ENCODE measurements at places on chromosomes 3 and 15.

DNA sequence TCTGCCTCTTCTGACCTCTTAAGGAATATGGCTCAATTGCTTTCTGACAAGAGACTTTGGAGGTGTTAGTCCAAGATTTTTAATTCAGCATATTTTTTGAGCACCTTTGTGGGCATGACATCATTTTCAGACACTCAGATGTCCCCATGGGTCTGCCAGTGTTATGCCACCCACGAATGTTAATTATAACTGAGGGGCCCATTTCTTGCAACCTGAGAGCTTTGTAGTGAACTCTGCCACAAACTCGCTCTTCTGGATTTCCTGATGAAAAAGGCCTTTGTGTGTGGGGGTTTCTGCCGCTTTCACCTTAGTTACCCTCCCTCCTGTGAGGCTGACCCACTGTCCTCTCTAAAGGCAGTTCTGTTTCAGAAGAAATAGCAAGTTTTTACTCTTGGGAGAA lies 64.5 kb upstream of the CCR4 start:
- DNase-seq: no peak

GRCh38 chr3:102374863-102375634 lies 59.8 kb upstream of the ZPLD1 start:
- no peak for DNase-seq

DNA sequence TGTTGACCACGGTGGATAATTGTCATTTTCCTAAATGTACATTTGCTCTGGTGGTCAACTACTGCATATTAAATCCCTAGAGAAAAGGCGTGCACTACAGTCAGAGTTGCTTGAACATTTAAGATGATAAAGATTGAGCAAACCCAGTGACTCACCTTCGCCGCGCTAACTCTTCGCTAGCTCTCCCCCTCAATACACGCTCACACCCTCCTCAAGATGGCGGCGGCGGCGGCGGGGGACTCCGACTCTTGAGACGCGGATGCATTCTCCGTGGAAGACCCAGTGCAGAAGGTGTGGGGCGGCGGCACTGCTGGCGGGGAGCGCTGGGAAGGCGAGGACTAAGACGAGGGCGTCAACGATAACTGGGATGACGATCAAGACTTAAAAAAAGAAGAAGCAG lies 79.8 kb upstream of the PFN2 start:
- no peak for DNase-seq

DNA sequence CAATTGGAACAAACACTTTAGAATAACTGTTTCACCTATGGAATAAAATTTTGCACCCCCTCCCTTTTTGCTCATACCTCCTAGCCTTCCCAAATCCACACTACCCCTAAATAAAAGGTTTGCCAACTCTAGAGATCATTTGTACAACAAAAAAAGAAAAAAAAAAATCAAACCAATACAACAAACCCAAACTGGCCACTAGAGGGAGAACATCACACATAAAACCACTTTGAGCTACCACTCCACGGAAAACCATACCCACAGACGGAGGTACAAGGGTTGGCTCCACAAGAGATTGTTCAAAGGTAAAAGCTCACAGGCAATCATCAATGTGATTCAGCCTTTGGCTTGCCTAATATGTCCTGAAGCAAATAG lies 47.6 kb downstream of the SETMAR start:
- DNase-seq: no peak

DNA sequence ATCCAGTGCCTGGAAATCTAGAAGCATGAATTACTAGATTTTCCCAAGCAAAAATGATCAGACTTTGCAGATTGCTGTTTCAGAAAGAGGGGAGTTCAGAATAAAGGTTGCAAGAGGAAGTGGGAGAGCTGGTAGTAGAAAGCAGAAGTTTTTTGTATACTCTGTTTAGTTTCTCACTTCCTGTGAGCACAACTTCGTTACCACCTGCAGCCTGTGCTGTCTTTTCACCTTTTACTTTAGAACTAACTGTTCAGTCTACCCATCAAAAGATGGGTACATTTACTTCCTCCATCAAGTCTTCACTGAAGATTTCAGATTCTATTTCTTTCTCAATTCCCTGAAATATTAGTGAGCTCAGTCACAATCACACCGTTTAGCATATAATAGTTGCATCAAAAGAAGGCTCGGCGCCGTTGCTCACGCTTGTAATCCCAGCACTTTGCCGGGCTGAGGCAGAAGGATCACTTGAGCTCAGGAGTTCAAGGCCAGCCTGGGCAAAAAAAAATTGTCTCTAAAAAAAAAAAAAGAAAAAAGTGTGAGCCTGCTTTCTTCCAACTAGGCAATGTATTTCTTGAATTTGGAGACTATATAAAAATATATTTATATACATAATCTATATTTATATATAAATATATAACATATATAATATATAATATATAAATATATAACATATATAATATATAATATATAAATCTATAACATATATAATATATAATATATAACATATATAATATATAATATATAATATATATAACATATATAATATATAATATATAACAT lies 1.8 kb upstream of the CEP97 start:
- no peak for DNase-seq

- DNase-seq: no peak
These were observed 235.9 kb downstream of the SOX2 start for GRCh38 chr3:181947606-181948005.

GRCh38 chr15:26475554-26475953 lies 297.3 kb downstream of the GABRB3 start:
- DNase-seq: no peak

GRCh38 chr3:134464064-134464688 lies 21.6 kb downstream of the ANAPC13 start:
- peak; percentile 89 for DNase-seq

GRCh38 chr15:76221085-76221767 lies 90.0 kb downstream of the ETFA start:
- no peak for DNase-seq

GRCh38 chr3:128447561-128448013 lies 19.1 kb downstream of the DNAJB8 start:
- DNase-seq: no peak

- DNase-seq: no peak
These were observed 219.8 kb downstream of the ULK4 start for GRCh38 chr3:41742121-41742520.
